ENCODE measurements at places on chromosomes 2 and 18.

GRCh38 chr2:58812771-58813344 is 571.7 kb upstream of the FANCL start:
- H3K36me3 ChIP-seq = no peaks in the 10 kb centered on the region
- no peaks in the 10 kb centered on the region for H3K27me3 ChIP-seq
- no peak overlapping the region for H3K4me3 ChIP-seq

- H3K27me3 ChIP-seq = no peaks in the 10 kb centered on the region
- DNase-seq = peak; percentile 2
- no peaks in the 10 kb centered on the region for H3K4me1 ChIP-seq
- H3K36me3 ChIP-seq = no peaks in the 10 kb centered on the region
- H3K27ac ChIP-seq = no peak overlapping the region
Measured at GRCh38 chr2:232466221-232466620, 10.3 kb downstream of the ALPI start.

GRCh38 chr18:74795751-74796150 is 198.1 kb downstream of the ZNF407 start:
- no peak overlapping the region for H3K4me3 ChIP-seq
- H3K4me1 ChIP-seq = peaks cover 3% of the 10 kb centered on the region
- no peak for DNase-seq
- no peak overlapping the region for H3K27ac ChIP-seq
- no peaks in the 10 kb centered on the region for H3K27me3 ChIP-seq

DNA sequence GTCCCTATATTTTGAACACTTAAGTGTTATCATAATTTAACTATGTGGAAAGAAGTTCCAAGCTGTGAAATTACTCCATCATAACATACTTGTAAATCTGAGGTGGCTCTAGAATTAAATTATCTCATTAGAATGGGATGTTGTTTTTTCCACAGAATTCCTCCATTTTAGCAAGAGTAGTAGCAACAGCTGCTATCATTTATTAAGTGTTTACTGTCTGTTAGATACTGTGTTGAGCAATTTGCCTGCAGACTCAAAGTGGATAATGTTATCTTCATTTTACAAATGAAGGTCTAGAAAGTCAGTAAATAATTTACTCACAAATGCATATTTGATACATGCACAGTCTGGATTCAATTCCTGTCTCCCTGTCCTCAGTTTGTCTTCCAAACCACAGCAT is 504.8 kb upstream of the NRP2 start:
- H3K27ac ChIP-seq = no peak overlapping the region
- H3K4me3 ChIP-seq = no peak overlapping the region
- no peaks in the 10 kb centered on the region for H3K4me1 ChIP-seq
- no peaks in the 10 kb centered on the region for H3K27me3 ChIP-seq

DNA sequence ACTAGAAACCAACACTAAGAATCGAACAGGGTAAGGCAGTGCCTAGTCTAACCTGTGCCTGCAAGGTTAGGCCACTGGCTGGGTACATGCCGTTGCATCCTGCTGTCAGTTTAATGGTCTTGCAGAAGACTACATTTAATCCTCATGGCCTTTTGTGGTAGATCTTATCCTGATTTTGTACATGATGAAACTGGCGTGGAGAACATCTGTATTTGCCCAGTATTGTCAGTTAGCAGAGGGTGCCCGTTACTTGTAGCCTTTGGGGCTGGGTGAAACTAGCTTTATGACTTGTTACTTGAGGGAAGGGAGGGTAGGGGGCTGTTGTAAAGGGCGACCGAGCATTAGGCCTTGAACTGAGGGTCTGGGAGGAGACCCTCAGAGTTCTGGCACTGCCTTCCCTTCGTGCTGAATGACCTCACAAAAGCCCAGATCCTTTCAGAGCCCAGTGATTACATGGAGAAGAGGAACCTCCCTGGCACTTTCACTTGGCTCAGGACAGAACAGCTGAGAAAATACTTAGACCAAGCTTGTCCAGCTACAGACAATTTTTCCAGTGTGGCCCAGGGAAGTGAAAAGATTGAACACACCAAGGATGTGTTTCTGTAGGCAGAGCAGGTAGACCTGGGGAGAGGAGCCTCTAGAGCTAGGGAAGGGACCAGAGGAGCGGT is 19.5 kb downstream of the SLC20A1 start:
- peaks cover 11% of the 10 kb centered on the region for H3K4me1 ChIP-seq
- H3K36me3 ChIP-seq = peaks cover 51% of the 10 kb centered on the region
- DNase-seq = no peak
- H3K27me3 ChIP-seq = no peaks in the 10 kb centered on the region

DNA sequence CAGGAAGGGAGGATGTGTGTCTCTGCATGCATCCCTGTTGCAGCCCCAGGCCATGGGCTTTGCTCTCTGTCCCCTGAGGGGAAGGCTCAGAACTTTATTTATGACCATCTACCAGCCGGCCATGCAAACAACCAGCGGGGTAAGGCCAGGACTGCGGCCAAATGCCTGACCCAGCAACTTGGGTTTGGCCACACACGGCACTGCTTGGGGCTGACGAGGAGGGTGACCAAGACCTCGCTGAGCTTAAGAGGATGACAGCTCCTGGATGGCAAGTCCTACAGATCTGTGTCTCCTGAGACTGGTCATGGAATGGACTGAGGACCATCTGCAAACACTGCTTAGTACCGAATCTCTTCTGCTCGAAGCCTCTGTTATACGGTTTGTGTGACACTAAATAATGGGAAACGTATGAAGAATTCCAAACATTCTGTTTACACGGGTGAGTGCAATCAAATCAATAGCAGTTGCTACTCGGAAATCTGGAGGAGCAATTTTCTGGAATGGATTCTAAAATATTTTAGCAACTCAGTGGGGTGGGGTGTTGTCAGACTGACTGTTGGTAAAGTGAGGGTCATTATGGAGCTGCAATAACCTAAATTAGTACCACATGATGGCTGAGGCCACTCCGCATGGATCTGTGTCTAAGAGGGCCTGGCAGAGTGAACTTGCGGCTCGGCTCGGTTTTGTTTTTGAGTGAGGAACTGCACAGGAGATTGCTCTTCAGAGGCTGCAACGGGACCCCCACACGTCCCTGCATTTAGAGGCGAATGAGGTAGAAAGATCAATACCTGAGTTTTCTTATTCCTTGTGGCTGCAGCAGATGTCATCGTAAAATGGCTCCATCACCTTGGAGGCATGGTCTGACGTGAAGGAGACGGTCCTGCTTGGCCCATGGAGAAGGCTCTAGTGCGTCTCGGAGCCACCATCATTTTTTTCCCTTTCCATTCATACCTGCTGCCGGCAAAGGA is 26.6 kb downstream of the TMEM18 start:
- H3K36me3 ChIP-seq = no peaks in the 10 kb centered on the region
- H3K4me1 ChIP-seq = no peaks in the 10 kb centered on the region
- H3K27ac ChIP-seq = no peak overlapping the region
- no peaks in the 10 kb centered on the region for H3K27me3 ChIP-seq
- DNase-seq = no peak

- no peak for DNase-seq
- H3K36me3 ChIP-seq = no peaks in the 10 kb centered on the region
- no peak overlapping the region for H3K27ac ChIP-seq
- H3K4me3 ChIP-seq = no peak overlapping the region
- no peaks in the 10 kb centered on the region for H3K4me1 ChIP-seq
Measured at GRCh38 chr2:66242099-66242789, 192.7 kb upstream of the MEIS1 start.

GRCh38 chr2:241901018-241901380 is 31.5 kb downstream of the RTP5 start:
- H3K27me3 ChIP-seq = no peaks in the 10 kb centered on the region
- H3K36me3 ChIP-seq = no peaks in the 10 kb centered on the region
- peak; percentile 11 for DNase-seq
- no peak overlapping the region for H3K4me3 ChIP-seq

DNA sequence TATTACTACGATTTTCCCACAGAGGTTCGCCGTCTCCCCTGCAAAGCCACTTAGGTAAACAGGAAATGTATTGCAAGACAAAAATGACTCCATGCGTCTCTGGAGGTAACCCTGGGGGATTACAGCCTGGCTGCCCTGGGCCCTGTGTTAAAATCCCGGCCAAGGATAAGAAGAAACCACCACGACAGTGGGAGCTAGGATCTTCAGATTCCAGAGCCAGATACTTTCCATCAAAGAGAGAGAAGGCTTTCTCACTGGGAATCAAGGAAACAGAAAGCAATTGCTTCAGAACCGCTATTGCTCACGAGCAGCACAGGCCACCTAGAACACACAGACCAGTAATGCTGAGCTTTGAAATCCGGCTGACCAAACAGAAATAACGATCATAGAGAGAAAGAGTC is 97.9 kb upstream of the ZNF516 start:
- H3K4me1 ChIP-seq = no peaks in the 10 kb centered on the region
- no peak for DNase-seq
- no peak overlapping the region for H3K27ac ChIP-seq

DNA sequence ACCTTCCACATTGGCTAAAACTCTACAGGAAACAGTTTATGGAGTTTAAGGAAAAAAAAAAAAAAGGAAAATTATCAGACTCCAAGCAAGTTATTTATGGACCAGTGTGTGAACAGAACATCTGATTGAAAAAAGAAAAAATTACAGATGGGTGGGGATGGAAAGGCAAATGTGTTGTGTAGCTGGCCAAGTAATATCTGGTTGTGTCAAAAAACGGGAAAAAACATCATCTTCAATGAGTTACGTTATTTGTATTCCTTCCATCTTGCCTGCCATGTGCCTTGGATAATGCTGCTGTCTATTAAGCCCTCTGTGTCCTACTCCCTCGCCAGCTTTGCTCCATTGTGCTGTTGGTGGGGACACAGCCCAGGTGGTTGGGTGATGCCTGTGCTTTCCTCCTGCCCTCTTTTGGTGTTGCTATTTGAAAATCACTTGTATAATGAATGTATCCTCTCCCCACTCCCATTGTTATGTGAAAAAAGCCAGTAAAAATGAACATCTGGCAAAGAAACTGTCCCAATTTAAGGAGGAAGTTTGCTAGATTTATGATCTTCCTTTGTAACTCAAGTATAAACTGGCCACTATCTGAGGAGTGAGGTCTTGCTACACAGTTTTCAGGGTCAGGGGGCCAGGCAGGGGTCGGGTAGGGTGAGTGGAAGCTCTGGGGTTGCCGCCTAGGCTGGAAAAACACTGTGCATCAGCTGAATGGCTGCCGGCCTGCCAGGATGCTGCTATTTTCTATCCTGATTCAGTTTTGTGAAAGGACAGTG is 155.9 kb downstream of the FMNL2 start:
- H3K4me1 ChIP-seq = peaks cover 13% of the 10 kb centered on the region
- no peak overlapping the region for H3K4me3 ChIP-seq
- peak overlapping the region; percentile 55 for H3K27ac ChIP-seq
- H3K27me3 ChIP-seq = no peaks in the 10 kb centered on the region
- DNase-seq = no peak

GRCh38 chr2:225310745-225311144 is 88.8 kb upstream of the NYAP2 start:
- H3K27me3 ChIP-seq = no peaks in the 10 kb centered on the region
- no peak overlapping the region for H3K27ac ChIP-seq
- no peaks in the 10 kb centered on the region for H3K4me1 ChIP-seq
- no peak for DNase-seq
- H3K36me3 ChIP-seq = no peaks in the 10 kb centered on the region
- no peak overlapping the region for H3K4me3 ChIP-seq

DNA sequence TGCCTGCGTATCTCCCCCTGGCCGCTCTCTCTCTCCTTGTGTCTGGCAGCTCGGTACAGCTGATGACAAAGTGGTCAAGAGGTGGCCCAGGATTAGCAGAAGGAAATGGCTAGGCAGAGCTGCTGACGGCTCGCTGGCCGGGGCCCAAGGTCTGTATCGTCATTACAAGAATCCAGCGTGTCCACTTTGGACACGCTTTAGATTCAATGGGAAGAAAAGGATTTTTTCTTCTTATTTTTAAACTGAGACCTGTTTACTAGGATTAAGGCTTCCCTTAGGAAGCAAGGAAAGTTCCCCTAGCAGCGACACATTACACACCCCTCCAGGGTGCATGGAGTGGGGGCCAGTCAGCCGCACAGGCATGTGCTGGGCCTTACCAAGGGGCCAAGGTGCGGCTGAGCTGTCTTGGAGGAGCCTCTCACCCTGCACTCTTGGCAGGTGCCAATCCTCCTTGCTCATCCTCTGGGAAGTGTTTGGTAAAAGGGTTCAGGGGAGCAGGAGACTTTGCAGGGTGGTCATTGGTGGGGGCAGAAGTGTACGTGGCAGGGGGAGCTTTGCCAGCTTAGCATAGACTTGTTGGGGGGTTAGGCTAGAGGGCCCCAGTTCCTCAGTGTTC is 76.8 kb downstream of the POLR1A start:
- peaks cover 83% of the 10 kb centered on the region for H3K36me3 ChIP-seq
- DNase-seq = no peak

- H3K4me3 ChIP-seq = no peak overlapping the region
- H3K27ac ChIP-seq = no peak overlapping the region
- H3K36me3 ChIP-seq = no peaks in the 10 kb centered on the region
- DNase-seq = no peak
- no peaks in the 10 kb centered on the region for H3K4me1 ChIP-seq
- H3K27me3 ChIP-seq = no peaks in the 10 kb centered on the region
Measured at GRCh38 chr18:45335282-45336043, 279.8 kb upstream of the SLC14A2 start.

DNA sequence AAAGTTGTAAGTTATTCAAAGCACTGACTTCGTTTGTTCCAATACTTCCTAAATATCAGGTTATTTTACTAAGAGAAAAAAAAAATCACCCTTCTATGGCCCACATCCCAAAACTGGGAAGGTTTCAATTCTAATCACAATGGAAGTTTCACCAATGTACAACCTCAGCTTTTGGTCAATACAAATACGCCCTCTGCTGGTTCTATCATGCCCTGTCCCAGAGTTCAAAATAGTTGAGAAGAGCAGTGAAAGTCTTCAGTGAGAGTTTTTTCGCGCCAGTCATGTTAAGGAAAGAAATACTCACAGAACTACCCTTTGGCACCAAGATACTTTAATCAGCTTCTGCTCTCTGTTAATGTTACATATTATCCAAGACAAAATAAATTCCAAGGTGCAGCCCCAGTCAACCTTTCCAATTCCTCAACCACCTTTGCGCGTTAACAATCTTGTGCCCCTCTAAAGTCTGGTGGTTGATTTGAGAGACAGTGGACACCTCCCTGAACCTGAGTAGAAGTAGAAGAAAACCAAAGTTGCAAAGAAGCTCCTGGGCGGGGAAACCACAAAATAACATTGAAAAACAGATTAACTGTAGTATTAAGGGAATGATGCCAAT is 59.9 kb downstream of the SUMO1 start:
- H3K4me1 ChIP-seq = no peaks in the 10 kb centered on the region
- H3K27ac ChIP-seq = no peak overlapping the region
